OCI-M1 (cell line): ENCODE measurements at places on chromosomes 16 and 17.

DNA sequence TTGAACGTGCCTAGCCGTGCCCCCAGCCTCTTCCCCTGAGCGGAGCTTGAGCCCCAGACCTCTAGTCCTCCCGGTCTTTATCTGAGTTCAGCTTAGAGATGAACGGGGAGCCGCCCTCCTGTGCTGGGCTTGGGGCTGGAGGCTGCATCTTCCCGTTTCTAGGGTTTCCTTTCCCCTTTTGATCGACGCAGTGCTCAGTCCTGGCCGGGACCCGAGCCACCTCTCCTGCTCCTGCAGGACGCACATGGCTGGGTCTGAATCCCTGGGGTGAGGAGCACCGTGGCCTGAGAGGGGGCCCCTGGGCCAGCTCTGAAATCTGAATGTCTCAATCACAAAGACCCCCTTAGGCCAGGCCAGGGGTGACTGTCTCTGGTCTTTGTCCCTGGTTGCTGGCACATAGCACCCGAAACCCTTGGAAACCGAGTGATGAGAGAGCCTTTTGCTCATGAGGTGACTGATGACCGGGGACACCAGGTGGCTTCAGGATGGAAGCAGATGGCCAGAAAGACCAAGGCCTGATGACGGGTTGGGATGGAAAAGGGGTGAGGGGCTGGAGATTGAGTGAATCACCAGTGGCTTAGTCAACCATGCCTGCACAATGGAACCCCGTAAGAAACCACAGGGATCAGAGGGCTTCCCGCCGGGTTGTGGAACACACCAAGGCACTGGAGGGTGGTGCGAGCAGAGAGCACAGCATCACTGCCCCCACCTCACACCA lies 724 bp downstream of the GAA start:
- DNase-seq: peak; percentile 54

DNA sequence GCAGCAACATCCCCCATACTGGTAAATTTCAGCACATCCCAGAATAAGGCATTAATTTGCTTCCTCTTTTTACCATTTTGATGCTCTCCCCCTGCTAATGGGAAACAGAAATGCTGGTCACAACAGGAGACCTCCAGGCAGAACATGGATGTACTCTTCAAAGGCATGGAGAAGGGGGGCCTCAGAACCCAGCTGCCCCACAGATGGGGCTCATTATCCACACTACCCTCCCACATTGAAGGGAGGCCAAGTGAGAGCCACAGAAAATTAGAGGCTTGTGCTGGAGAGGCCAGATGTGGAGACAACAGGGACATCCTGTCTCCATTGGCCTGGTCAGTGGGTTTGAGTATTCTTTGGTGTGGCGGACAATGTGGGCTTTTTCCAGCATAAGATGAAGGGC lies 150.1 kb upstream of the CDH11 start:
- no peak for DNase-seq

DNA sequence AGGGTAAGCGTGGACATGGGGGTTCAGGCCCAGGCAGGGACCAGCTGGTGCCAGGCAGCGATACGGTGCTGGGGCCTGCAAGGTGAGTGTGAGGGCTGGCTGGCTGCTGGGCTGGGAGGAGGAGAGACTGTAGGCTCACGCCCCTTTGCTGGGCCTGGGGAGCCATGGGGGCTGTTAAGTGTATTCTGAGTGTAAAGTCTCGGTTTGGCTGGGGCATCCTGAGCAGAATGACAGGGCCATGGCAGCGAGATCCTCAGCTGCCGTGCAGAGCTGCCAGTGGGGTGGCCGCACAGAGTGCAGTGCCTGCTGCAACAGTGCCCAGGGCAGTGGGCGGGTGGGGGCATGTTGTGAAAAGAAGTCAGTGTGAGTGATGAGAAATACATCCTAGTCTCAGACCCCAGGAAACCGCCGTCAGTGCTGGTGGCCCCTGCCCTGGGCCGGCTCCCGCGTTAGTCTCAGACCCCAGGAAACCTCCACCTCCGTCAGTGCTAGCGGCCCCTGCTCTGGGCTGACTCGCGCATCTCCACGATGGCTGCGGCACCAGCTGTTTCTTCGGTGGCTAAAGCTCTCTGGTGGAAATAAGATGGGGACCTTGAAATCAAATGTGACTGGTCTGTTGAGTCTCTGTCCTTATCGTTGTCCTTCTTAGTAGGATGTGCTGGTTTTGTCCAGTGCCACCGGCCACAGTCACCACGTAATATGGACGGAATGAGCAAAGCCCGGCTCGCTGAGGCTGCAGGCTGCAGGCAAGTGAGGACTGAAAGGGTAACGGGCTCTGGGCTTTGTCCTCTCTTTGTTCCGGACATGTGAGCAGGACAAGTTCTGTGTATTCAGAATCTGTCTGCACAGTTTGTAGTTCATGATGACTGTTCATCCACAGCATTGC lies 22.9 kb downstream of the ACSF3 start:
- DNase-seq: no peak

DNA sequence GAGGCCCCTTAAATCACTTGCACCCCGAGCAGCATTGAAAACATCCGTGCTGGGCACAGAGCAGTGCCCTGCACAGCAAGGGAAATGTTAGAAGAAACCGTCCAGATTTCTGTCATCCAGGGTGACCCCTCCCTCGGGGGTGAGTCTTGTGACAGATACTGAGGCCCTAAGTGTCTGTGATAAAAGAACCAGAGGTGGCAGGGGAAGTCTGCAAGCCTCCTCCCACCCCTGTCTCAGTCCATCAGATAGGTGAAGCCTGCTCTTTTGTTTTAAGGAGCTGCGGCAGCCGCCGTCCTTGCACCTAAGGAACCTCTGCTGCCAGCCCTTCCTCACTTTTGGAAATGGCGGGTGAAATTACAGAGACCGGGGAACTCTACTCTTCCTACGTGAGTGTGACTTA lies 845 bp upstream of the NAT9 start:
- DNase-seq: peak; percentile 52

DNA sequence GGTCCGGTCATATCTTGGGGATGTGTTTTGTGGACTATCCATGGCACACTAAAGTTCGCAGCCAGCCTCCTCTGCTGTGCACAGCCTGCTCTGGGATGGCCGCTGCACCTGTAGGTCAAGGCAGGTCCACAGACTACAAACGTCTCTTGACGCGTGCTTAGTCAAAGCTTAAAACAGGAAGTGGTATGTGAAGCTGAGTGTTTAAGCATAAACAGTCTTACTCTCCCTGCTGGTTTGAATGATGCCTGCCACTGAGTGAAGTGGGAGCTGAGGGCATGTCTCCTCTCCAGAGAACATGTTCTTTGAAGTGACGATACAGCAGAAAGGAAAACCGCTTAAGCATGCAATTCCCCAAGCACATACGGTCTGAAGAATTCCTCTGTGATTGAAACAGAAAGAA lies 365.6 kb downstream of the SLC39A11 start:
- peak; percentile 1 for DNase-seq

GRCh38 chr16:12569061-12569460 lies 234.6 kb downstream of the CPPED1 start:
- no peak for DNase-seq

GRCh38 chr16:86245895-86246294 lies 264.4 kb upstream of the FOXF1 start:
- DNase-seq: no peak

GRCh38 chr17:79621151-79621943 lies 10.5 kb upstream of the RBFOX3 start:
- no peak for DNase-seq

GRCh38 chr16:89297156-89297874 lies 79.8 kb downstream of the ZNF778 start:
- DNase-seq: no peak

- DNase-seq: no peak
Measured at GRCh38 chr17:31529841-31530251, 138.4 kb downstream of the RAB11FIP4 start.

- peak; percentile 98 for DNase-seq
Measured at GRCh38 chr16:2340564-2341455, at the start of gene ABCA3. Gene ABCA3, minus strand, starts transcription at chr16:2340728. Its CDS starts 14,262 bp downstream, at chr16:2326466.

- no peak for DNase-seq
Measured at GRCh38 chr17:74417178-74418045, 14.5 kb upstream of the GPRC5C start.

DNA sequence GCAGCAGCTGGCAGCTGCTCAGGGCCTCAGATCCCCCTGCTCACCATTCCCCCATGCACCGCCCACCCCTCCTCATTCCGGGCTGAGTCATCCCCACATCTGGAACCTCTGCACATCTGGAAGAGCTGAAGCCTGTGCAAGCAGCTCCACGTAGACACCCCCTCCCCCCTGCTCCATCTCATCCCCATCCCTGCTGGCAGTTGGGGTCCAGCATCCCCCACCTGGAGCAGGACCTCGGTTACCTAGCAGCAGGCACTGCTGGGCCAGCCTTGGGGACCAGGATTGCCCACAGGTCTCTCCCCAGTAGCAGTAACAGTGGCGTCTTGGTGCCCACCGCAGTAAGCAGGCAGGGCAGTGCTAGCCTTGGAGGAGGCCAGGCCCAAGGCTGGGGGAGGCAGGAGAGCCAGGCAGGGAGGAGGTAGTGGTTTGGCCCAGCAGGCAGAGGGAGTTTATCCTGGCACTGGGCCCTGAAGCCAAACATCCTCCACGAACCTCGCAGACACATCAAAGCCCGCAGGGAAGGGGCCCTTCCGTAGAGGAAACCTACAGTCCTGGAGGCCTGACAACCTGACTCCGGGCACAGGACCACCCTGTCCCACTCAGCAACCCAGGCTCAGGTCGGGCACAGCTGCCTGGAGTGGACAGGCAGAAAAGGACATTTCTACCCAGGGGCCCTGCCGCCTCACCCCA lies 7.7 kb upstream of the TMEM92 start:
- no peak for DNase-seq

GRCh38 chr17:16364625-16365024 lies 11.4 kb upstream of the CENPV start:
- no peak for DNase-seq

- DNase-seq: no peak
Measured at GRCh38 chr17:27481327-27481726, 25.1 kb downstream of the KSR1 start.

DNA sequence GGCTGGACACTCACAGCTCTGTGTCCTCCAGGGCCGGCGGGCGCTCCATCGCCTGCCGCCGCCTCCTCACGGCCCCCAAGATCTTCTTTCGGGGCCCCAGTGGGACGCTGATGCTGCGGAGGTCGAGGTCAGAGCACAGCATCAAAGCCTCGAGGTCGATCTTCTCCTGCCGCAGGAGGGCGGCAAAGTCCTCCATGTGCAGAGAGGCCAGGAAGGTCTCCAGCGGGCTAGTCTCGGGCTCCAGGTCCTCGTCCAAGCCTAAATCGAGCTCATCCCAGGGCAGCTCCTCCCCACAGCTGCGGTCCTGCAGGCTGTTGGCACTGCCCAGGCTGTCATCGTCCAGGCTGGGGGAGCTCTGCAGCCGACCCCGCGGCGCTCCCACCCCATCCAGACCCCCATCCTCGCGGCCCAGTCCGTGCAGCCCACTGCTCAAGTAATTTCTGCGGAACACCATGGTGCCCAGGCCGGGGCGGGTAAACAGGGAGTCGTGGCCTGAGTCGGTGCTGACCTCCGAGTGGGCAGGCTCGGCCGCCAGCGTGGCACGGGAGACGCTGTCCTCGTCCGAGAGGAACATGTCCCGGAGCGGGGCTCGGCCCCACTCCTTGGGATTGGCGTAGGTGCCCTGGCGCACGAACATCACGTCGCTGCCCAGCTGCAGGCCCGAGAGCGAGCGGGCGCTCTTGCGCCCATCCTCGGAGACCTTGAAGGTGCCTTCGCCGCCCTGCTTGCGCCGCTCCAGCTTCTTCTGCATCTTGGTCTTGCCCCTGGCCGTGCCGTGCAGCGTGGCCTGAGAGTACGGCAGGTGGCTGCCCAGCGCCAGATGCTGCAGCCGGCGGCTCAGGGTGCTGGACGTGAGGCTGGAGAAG lies 3.4 kb downstream of the USH1G start:
- DNase-seq: peak; percentile 61

GRCh38 chr16:16096121-16096857 lies 127.0 kb downstream of the ABCC6 start:
- DNase-seq: no peak

GRCh38 chr17:55672585-55673501 lies 49.8 kb downstream of the TMEM100 start:
- peak; percentile 55 for DNase-seq
